Activated T-cell treated with anti-CD3 and anti-CD28 coated beads, Interleukin-2, amount 50 U/mL, for 4 hours (primary cell): ENCODE measurements at places on chromosomes 5 and 9. TPM values are rescaled to one million over a fixed set of nuclear protein-coding genes. Genes with fewer than 3 reads are reported as not detected.

- DNase-seq, result no peak
Observed at GRCh38 chr9:19554529-19554928, 145.7 kb downstream of the ACER2 start.

DNA sequence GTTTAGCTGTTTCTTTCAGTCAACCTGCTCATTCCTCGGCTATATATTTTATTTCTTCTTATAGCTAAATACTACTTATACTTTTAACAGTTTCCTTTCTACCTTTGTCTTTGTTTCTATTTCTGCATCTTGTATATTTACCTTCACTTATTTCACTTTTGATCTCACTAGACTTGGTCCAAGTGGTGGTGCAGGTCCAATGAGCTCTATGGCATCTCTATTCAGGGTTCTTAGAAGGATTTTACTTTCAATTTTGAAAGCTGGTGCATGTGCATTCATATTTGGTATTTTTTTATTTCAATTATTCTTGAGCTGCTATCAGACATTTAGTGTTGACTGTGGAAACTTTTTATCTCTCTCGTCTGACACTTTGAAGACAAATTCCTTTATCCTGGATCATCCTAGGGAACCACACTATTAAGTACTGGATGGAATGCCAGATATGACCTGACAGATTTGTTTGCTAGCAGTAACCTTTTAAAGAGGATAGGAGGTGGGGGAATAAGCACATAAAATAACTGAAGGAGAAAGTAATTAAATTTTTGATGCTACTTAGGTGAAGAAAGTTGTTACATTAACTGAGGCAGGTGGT, 123.1 kb upstream of the PJA2 start:
- DNase-seq, result no peak

Gene DUSP1
- 15.0 TPM for total RNA-seq

DNA sequence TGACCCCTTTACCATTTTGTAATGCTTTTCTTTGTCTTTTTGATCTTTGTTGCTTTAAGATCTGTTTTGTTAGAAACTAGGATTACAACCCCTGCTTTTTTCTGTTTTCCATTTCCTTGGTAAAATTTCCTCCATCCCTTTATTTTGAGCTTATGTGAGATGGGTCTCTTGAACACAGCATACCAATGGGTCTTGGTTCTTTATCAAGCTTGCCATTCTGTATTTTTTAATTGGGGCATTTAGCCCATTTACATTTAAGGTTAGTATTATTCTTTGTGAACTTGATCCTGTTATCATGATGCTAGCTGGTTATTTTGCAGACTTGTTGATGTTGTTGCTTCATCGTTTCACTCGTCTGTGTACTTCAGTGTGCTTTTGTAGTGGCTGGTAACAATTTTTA, 337.3 kb downstream of the SPATA31D1 start:
- no peak for DNase-seq

DNA sequence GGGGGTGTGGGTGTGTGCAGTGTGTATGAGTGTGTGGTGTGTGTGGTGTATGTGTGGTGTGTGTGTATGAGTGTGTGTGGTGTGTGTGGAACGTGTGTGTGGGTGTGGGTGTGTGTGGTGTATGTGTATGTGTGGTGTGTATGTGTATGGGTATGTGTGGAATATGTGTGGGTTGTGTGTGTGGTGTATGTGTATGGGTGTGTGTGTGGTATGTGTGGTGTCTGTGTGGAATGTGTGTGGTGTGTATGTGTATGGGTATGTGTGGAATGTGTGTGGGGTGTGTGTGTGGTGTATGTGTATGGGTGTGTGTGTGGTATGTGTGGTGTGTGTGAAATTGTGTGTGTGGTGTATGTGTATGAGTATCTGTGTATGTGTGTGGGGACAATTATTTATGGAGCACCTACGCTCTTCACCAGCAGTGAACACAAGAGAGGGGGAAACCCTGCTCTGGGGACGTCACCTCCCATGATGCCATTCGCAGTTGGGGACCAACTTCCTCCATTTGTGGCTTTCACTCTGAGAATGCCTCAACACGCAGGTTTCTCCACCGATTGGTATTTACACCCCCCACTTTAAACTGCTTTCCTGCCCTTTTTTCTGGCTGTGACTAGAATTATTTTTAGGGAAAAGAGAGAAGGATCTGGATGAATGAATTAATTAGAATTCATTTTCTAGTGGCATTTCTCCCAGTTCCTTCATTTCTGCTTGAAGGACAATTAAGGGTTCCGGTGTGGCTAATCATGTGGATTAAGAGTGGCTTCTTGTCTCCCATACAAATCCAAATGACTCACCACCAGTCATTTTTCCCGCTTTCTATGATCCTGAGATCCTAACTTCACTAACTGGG, 238.1 kb downstream of the ROR2 start:
- peak; percentile 18 for DNase-seq

- DNase-seq, result peak; percentile 71
Observed at GRCh38 chr9:129783516-129784361, 19.2 kb upstream of the TOR1B start.

DNA sequence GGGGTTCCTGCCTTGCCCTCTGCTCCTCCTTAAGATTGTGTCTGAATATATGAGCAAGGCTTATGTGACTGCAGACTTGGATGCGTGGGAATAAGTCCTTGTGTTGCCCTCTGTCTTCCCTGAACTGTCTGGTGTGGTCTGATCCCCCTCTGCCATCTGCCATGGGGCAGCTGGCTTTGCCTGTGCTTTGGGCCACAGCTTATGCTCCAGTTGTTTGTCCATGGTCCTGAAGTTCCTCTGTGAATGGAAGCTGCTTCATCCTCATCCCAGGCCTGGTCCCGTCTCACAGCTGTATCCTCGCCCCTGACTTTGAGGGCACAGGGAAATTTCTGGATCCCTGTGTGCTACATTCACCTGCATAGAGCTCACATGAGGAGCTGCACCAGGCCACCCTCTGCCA, 14.7 kb downstream of the IL31RA start:
- no peak for DNase-seq

Gene TMEM8B
- 1.5 TPM for total RNA-seq

Gene SLC45A2
- total RNA-seq, result not detected

Gene SLC23A1
- not detected for total RNA-seq

- no peak for DNase-seq
Observed at GRCh38 chr5:155943516-155944407, 383.2 kb upstream of the SGCD start.

GRCh38 chr9:16316456-16316855, 554.0 kb downstream of the BNC2 start:
- DNase-seq, result no peak

GRCh38 chr9:11194246-11194645, 581.4 kb upstream of the PTPRD start:
- no peak for DNase-seq

DNA sequence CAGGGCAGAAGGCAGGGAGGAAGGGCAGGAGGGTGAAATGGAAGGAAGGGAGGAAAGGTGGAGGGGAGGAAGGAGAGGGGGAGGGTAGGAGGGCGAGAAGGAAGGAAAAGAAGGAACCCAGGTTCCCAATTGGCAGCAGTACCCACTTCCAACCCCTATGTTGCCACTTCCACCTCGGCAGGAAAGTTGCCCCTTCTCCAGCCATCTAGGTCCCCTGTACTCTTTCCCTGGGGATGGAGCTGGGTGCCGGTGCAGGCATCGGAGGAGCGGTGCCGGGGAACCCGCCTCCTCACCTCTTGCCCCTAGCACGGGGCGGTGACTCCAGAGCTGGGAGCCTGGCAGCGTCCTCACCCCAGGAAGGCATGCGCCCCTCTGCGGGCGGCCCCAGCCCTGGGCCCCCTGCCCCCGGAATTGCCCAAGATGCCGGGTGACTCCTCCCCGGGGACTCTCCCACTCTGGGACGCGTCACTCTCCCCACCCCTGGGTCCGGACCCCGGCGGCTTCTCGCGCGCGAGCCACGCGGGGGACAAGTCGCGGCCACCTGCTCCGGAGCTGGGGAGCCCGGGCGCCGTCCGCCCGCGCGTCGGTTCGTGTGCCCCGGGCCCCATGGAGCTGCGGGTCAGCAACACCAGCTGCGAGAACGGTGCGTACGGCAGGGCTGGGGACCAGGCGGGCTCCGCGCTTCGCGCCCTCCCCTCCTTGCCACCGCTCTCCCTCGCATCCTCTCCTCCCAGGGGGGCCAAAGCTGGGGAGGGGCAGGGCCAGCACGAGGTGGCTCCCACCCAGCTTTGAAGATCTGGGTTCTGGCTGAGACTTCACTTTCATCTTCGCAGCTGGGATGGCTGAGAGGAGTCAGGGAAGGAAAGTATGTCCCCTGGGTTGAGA, at the start of gene NIPAL4:
Gene NIPAL4 (plus strand): TSS at position 499 of the 885 bp plus-strand sequence. CDS start 108 bp downstream, at position 607.
- DNase-seq, result peak; percentile 37

GRCh38 chr5:14186059-14186830, 43.1 kb downstream of the TRIO start:
- no peak for DNase-seq

DNA sequence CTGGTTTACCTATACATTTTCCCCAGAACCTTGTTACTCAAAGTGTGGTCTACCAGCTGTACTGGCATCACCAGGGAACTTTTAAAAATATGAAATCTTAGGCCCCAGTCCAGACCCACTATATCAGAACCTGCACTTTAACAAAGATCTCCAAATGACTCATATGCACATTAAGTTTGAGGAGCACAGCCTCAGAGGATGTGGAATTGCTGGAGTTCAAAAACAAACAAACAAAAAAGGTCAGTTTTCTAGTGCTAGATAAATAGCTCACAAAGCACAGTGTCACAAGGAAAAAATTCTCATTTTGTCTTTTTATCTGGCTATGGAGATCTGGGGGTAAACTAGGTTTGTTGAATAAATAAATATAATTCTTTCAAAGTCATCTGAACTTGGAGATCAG, 68.9 kb upstream of the ANKRD55 start:
- no peak for DNase-seq

DNA sequence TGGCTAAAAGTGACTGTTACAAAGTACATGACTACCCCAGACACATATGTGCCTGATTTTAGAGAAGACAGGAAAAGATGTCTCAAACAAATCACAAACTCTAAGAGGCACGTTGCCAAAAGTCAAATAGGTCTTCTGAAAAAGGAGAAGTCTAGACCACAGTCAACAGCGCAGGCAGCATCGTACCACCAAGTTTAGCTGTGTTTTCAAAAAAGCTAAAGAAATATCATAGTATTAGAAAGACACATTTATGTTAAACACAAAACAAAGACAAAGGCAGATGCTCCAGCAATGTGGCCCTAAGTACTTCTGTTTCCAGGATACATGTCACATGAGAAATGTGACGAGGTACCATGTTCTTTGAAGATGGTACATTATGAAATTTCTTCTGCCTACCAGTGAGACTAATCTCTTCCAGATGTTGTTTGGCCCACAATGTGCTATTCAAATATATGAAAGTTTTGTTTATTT, 43.5 kb downstream of the LPAR1 start:
- no peak for DNase-seq

Gene GIN1
- total RNA-seq, result 5.8 TPM

Gene CYLC2
- not detected for total RNA-seq

DNA sequence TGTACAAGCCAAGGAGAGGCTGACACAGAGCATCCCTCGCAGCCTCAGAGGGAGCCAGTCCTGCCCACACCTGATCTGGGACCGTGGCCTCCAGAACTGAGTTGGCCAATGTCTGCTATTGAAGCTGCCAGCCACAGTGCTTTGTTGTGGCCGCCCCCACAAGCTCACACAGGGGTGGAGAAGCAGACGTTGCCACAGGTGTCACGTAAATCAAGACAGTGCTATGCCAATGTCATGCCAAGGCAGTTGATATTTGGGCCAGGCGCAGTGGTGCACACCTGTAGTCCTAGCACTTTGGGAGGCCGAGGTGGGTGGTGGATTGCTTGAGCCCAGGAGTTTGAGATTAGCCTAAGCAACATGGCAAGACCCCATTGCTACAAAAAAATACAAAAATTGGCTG, 17.3 kb upstream of the TERT start:
- peak; percentile 34 for DNase-seq

Gene IL9
- total RNA-seq, result 134 TPM

Gene ASTN2
- total RNA-seq, result 1.8 TPM

DNA sequence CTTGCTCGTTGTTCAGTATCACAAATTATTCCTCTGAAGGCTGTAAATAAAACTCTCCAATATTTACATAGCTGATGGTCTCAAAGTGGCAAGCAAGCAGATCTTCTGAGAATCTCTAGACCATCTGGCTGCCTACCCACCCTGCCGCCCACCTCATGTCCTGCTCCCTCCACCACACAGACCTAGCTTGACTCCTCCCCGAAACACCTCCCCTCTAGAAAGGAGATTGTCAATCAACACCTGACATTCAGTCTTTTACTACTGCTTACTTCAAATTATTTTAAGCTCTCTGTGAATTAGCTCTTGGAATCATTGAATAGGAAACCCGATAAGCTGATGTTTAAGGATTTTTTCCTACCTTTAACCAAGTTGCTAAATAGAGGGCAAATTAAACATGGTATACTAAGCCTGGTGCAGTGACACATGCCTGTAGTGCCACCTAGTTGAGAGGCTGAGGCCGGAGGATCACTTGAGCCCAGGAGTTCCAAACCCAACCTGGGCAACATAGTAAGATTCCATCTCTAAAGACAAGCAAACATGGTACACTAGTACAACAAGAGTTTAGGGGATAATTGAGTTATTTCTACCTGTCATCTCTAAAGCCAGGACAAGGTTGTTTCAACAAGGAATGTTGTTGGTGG, 10.9 kb upstream of the SOWAHA start:
- no peak for DNase-seq

DNA sequence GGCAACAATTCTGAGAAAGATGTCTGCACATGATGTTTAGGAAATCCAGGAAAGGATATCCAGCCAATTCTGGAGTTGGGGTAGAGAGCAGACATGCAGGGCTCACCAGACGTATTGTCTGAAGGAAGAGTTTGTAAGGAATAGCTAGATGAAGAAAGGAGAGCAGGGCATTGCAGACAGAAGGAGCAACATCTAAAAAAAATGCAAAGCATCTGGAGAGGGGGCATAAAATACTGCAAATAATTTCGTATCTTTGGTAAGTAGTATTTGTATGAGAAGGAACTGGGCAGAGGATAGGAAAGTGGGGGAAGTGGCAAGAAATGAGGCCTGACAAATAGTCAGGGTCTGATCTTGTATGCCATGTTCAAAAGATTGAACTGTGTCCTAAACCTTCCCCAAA, 74.8 kb downstream of the MACIR start:
- DNase-seq, result no peak

- no peak for DNase-seq
Observed at GRCh38 chr9:19720377-19720776, 68.5 kb downstream of the SLC24A2 start.

Gene PCDHA11
- total RNA-seq, result not detected

DNA sequence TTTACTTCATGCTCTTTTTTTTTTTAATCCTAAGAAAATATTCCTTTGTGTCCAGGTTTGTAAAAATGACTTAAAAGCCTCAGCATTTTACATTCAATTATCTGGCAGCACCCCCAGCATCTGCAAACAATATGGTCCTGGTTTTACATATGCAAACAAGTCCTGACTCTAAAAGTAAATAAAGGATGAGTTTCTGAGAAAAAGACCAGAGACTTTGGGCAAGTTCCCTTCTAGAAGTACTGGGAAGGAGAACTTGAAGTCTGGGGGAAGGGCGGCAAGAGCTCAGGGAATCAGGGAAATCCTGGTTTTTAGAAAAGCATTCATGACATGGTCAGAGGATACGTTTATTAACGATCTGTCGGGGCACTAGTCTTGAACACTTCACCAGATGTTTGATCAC, 25.8 kb downstream of the COL23A1 start:
- no peak for DNase-seq

Gene CTXN3
- total RNA-seq, result not detected

- DNase-seq, result no peak
Observed at GRCh38 chr9:17894501-17895160, 315.8 kb downstream of the SH3GL2 start.

Gene PCDHA5
- not detected for total RNA-seq
